ENCODE measurements at places on chromosomes 5 and 9.

- DNase-seq = no peak
These were observed 162.9 kb downstream of the NTRK2 start for GRCh38 chr9:84832453-84832852.

GRCh38 chr5:9617221-9617620 lies 12.9 kb downstream of the TAS2R1 start:
- DNase-seq = no peak

DNA sequence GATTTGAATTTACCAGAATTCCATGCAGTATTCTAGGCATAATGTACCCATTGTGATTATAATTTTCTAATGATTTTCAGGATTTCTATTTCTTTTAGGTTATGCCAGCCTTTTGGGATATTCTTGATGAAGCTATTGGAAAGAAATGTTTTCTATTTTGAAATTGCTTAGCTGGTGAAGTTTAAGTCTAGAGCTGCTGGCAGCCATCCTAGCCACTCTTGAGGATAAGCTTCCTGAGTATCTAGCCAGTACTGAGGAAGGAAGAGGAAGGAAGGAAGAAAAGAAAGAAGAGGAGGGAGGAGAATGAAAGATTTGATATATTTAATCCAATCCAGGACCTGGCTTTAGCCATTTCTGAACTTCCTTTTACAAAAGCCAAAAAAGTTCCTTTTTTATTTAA lies 142.1 kb upstream of the DAB2 start:
- DNase-seq = no peak

DNA sequence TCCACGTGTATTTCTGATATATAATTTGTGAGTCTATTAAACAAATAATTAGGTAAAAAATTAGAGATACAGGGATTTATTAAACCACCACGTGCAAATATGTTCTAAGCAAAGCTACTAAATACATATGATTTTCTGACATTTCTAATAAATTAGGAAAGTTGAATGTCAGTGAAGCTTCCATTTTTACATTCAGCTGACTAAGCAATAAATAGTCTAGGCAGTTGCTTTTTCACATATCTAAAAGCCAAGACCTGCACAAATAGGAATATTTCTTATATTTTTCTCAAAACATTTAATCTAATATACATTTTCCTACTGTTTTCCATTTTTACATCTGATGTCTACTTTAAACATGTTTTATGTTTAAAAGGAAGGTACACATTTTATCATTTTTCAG lies 322.6 kb upstream of the EFNA5 start:
- DNase-seq = no peak

DNA sequence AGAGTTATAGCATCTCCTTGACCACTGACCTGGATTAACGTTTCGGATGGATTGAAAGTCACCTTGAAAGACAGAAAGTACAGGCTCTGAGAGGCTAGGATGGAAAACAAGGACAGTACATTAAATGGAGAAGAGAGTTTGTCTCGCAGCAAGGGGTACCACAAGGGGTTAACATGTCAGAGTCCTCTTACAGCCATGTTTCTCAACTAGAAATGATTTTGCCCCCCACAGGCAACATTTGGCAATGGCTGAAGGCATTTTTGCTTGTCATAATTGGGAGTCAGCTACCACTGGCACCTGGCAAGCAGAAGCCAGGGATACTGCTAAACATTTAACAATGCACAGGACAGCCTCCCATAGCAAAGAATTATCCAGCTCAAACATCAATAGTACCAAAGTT lies 90.8 kb upstream of the EQTN start:
- DNase-seq = no peak

GRCh38 chr5:168356592-168356991 lies 65.1 kb downstream of the WWC1 start:
- peak; percentile 37 for DNase-seq

GRCh38 chr5:62341783-62342475 lies 35.9 kb downstream of the KIF2A start:
- no peak for DNase-seq

DNA sequence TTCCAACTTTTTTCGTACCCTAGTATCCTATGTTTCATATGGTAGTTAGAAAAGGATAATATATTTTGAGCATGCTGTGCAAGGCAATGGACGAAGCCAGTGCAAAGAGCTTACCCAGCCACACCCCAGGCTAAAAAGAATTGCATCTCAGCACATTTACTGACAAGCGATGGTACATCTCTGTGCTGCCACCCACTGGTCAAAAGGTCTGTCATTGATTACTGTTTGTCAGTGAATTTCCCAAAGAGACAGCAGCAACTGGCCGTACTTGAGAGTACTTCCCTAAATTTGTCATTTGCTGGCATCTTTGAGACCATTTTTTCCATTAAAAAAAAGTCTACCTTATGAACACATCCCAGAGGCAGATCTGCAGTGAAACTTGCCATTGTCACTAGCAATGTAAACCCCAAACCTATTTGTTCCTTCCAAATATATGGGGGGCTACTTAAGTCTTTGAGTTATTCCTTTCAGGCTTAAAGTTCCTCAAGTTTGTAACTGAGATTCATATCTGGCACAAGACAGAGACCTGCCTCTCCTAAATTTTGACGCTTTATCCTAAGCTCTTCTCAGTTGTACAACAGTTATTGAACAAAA lies 184.3 kb downstream of the CTNND2 start:
- DNase-seq = peak; percentile 69

DNA sequence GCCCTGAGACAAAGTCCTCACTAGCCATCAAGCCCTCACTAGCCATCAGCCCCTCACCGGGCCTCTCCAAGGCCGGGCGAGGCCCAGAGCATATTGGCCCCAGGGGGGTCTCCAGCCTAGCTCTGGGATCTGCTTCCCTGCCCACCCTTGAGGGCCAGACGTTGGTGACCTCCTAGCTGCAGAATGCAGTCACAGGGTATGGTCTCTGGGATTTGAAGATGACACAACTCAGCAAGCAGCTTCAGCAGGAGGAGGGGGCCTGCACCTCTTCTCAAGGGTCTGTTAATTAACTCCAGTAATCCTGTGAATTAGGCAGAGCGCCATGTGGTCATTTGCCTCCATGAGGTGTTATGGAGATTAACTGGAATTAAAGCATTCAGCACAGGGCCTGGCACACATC lies 116.9 kb upstream of the SPOCK1 start:
- no peak for DNase-seq

GRCh38 chr5:175815126-175815913 lies 56.1 kb upstream of the CPLX2 start:
- DNase-seq = no peak

- DNase-seq = no peak
These were observed 87.1 kb downstream of the OSMR start for GRCh38 chr5:38932854-38933408.

- peak; percentile 89 for DNase-seq
These were observed 182.5 kb downstream of the NTRK2 start for GRCh38 chr9:84851935-84852585.

All from COR-L47 (cell line).